ENCODE measurements at places on chromosomes 1 and 21.

DNA sequence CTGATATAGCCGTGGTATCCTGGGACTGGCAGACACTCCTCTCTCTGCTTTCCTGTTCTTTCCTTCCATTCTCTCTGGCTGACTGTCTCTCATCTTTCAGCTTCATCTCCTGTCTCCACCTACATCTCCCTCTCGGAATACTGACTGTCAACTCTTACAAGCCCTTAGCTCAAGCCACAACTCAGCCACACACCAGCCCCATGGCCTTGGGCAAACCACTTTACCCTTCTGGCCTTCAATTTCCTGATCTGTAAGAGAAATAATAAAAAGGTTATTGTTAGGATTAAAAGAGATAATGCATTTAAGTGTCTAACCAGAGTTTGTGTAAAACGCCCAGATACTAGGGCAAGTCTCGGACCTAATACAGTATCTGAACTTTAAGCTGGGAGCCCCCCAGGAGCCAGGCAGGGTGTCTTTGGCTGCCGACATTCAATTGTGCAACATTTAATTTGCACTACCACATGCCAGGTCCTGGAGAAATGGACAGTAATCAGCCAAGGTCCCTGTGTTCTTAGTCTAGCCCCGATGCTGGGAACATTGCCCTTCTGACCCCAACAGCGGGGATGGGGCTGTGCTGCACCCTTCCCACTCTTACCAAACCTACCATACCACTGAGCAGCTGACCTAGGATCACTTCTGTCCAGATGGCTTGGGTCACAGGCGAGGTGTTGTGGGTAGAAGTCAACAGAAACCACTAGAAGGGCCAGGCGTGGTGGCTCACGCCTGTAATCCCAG, 5.1 kb downstream of the ECHDC2 start:
- H3K4me1 ChIP-seq = peaks cover 20% of the 10 kb centered on the region
- H3K27ac ChIP-seq = no peak overlapping the region
- H3K27me3 ChIP-seq = no peaks in the 10 kb centered on the region
- no peak for DNase-seq
- no peaks in the 10 kb centered on the region for H3K36me3 ChIP-seq
- H3K4me3 ChIP-seq = no peak overlapping the region

DNA sequence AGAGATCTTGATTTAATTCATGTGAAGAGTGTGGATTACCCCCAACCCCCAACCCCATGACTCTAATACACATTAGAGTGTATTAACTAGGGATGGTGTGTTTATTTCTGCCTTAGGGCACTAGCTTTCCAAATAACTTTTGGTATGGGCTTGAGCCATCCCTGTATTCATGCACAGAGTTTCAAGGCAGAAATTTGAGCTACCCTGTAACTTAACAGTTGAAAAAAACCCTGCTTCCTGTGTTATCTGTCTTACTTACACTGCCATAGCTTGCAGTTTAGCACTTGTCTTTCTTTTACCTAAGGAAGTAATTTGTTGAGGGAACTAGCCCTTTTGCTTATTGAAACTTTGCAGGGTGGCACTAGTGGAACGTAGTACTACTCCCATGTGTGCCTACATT, 6.3 kb downstream of the SRSF11 start:
- H3K27ac ChIP-seq = peak overlapping the region; percentile 82
- DNase-seq = no peak
- no peaks in the 10 kb centered on the region for H3K27me3 ChIP-seq
- H3K4me3 ChIP-seq = peak overlapping the region; percentile 7
- H3K36me3 ChIP-seq = peaks cover 52% of the 10 kb centered on the region

DNA sequence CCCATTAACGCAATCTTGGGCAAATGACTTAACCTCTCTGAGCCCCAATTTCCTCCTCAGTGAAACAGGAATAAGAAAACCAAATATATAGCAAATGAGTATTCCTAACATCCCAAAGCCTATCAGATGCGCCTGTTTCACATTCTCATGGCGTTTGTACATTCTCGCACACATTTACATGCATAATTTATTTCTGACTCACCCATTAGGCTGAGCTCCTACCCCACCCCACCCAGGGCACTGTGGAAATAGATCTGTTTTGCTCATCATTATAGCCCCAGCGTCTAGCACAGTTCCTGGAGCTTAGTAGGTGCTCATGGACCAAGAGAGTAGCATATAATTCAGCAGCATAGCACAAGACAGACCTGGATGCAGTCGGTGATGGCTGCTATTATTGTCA, 146.1 kb upstream of the VANGL1 start:
- H3K4me1 ChIP-seq = no peaks in the 10 kb centered on the region
- no peak overlapping the region for H3K27ac ChIP-seq
- no peak for DNase-seq
- H3K27me3 ChIP-seq = no peaks in the 10 kb centered on the region
- H3K4me3 ChIP-seq = no peak overlapping the region
- H3K36me3 ChIP-seq = no peaks in the 10 kb centered on the region

DNA sequence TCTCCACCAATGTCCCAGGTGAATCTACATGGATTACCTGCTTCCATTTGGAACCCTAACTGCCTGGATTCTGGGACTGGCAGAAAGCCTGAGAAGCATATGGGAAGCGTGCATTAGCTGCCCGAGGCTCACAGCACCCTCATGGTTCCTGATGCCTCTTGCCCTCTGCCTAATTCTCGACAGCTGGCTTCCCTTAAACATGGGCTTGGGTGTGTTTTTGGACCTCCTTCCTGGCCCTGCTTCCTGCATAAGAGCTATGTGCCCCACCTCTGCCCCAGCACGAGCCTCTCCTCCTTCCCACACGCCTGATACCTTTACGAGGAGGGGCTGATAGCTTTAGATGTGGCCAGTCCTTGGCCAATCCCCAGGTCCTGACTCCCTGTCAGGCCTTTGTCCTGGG, 152.4 kb upstream of the HMGB4 start:
- no peak overlapping the region for H3K4me3 ChIP-seq
- H3K27me3 ChIP-seq = peaks cover 3% of the 10 kb centered on the region
- H3K4me1 ChIP-seq = no peaks in the 10 kb centered on the region
- DNase-seq = no peak

GRCh38 chr1:19517017-19517416, 31.7 kb upstream of the CAPZB start:
- H3K27me3 ChIP-seq = no peaks in the 10 kb centered on the region
- no peak overlapping the region for H3K4me3 ChIP-seq
- no peak for DNase-seq
- H3K36me3 ChIP-seq = peaks cover 2% of the 10 kb centered on the region

- peaks cover 1% of the 10 kb centered on the region for H3K36me3 ChIP-seq
Measured at GRCh38 chr1:193926956-193927355, 740.5 kb upstream of the B3GALT2 start.

All from activated CD8-positive, alpha-beta memory T cell treated with anti-CD3 and anti-CD28 coated beads, Interleukin-2, amount 10 ng/mL, durations not matched to agents 7 days and 5 days (primary cell).